Choroid plexus epithelial cell (primary cell): ENCODE measurements at places on chromosomes 7 and 10.

GRCh38 chr10:131495224-131495623 is 183.7 kb upstream of the TCERG1L start:
- DNase-seq: no peak

DNA sequence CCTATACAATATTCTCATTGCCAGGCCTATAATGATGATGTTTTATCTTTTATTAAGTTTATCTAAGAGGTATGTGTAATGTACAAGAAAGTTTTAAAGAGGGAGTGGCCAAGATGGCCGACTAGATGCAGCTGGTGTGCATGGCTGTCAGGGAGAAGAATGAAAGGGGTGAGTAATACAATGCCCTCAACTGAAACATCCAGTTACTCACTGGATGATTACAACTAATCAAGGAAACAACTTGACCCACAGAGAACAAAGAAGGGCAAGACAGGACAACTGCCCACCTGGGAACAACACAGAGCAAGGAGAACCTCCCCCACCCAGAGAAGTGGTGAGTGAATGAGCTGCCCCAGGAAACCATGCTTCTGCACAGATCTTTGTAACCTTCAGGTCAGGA is 880.0 kb upstream of the LRRTM3 start:
- no peak for DNase-seq

DNA sequence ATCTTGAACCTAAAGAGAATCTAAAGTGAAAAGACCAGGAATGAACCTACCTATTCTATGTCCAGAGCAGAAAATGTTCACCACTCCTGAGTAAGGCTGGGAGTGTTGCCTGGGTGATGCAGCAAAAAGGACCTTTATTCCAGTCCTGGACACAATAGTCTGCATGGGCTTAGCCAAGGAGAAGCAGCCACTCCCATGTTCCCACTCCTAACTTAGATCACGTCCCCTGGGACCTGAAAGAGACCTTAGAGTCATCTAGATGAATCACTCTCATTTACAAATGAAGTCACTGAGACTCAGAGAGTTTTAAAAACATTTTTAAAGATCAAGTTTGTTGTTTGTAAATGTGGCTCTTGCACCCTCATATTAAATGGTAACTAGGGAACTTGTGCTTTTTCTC is 763.4 kb downstream of the KCNMA1 start:
- peak; percentile 3 for DNase-seq

DNA sequence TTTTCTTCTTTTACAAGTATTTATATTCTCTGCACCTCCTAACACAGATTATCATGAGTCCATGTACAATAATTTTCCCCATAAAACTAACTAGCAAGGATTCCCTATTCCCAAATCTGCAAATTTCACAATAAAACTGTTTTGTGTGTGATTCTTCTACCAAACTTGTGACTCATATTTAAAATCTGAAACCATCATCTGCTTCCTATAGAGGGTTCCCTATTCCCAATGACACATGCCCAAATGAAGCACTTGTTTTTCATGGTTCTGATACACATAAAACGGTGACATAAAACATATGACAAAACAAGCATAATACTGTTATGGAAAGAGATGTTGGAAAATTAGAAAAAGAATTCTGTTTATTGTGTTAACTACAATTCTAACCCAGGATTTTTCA is 657.6 kb downstream of the PARD3 start:
- peak; percentile 4 for DNase-seq

- peak; percentile 95 for DNase-seq
Observed at GRCh38 chr7:33444511-33444910, 315.1 kb downstream of the BBS9 start.

- no peak for DNase-seq
Observed at GRCh38 chr7:56115852-56116538, at the start of gene NUPR2. Gene NUPR2 (minus strand): TSS chr7:56116417. CDS start chr7:56116314, 103 bp downstream.

DNA sequence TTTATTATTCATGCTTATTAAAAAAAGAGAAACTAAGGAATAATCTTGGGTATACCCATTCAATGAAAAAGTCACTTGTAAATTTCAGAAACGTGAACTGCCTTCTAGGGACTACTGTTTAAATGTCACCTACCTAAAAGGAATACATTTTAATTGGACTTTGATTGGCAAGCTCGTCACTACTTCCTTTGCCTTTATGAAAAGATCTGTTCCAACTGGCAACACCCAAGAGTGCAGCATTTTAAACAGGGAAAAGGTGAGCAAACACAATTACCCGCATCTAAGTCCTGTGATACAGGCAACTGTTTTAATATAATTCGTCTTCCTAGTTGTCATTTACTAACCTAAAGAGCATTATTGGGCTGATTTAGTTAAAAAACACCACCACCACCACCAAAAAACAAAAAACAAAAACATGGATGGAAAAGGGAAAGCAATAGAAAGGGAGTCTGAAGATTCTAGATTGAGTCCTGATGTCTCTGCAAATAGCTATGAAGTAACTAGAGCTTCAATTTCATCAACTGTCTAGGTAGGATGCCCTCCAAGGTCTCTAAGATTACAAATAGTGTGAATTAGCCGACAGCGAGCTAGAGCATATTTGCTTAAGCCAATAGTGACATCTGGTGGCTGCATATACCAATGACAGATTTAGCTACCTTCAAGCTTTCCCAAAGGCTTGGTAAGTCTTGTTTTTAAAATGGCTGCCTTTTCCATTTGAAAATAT is 33.8 kb upstream of the ICA1 start:
- DNase-seq: peak; percentile 92

- no peak for DNase-seq
Observed at GRCh38 chr7:125074141-125074540, 144.5 kb upstream of the POT1 start.

- peak; percentile 46 for DNase-seq
Observed at GRCh38 chr10:129962872-129963640, 1.0 kb downstream of the EBF3 start.

GRCh38 chr10:116926426-116926825 is 77.1 kb downstream of the ENO4 start:
- no peak for DNase-seq

- peak; percentile 4 for DNase-seq
Observed at GRCh38 chr7:145183069-145183468, 347.2 kb upstream of the TPK1 start.

GRCh38 chr7:55472928-55473725 is 99.2 kb downstream of the VOPP1 start:
- no peak for DNase-seq

GRCh38 chr7:20741801-20742200 is 44.9 kb downstream of the SP8 start:
- DNase-seq: no peak

DNA sequence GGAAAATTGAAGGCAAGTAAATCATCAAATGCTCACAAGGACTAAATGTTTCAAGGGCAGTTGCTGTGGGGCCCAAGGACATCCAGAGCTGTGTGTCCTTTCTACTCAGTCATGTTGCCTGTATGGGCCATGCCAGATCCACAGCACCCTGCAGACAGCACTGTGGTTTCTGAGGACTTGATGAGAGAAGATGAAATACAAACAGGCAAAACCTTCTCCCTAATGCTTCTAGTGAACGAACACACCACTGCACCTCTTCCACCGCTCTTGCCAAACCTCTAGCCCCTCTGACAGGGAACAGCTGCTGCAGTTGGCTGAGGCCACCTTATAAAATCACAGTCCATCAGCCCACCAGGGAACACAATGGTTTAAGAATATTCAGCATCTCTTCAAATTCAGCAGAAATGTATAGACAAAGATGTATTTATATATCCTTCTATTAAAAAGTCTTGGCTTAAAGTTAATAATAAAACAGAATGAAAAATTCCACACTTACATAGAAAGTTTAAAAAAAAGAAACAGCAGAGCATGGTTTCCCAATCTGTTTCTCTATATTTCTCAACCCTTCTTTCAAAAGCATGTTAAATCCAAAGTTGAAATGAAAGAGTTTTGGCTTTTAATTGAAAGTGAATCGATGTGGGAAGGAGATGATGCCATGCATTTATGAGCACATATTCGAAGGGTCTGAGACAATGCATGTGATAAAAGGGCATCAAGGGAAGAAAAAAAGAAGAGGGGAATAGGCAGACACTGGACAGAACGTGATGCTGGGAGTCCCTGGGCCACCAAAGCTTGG is 14.0 kb downstream of the CYP3A7 start:
- no peak for DNase-seq

- DNase-seq: peak; percentile 19
Observed at GRCh38 chr7:130180571-130181262, 24.5 kb downstream of the TMEM209 start.

DNA sequence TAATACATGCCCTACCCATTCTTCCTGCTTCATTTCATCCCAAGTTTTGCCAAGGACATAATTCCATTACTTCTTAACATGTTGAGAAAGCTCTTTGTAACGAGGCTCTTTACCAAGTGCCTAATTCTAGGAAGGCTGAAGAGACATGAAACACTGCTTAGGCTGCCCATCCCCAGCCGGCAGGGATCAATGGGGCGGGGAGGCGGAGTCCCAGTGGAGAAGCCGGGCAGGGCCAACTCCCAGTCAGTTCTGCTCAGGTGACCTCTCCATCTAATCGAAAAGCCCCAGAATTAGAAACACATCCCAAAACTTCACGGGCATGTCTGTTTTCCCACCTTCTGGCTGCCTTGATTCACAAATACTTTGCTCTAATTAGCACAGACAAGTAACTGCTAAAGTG is 89.5 kb upstream of the LYZL1 start:
- no peak for DNase-seq

DNA sequence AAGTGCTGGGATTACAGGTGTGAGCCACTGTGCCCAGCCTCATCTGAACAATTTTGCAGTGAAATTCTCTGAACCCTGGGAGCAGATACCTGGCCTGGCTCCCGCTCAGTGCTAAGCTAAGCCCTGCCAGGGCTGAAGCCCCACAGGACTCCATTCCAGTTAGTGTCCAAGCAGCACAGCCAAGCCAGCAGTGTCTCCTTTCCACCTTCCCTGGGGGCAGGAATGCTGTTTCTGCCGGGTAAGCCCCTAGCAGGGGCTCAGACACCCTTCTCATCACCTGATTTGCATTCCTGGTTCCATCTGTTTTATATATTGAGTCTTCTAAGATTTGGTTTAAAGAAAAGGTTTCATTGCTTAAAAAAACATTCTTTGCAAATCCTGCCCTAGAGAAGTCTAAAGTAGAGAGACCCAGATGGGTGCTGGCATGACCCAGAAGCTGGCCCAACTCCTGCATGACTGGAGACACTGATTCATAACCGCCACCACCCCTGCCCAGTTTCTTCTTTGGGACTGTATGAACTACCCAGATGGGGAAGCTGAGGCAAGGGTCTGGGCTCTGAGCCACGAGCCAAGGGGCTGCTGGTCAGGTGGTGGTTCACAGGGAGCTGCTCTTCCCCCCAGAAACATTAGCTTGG is 14.0 kb downstream of the SLC13A4 start:
- DNase-seq: no peak

GRCh38 chr7:18583305-18583704 is 87.8 kb downstream of the HDAC9 start:
- peak; percentile 61 for DNase-seq

- peak; percentile 7 for DNase-seq
Observed at GRCh38 chr7:28674359-28674782, 262.1 kb downstream of the CREB5 start.

DNA sequence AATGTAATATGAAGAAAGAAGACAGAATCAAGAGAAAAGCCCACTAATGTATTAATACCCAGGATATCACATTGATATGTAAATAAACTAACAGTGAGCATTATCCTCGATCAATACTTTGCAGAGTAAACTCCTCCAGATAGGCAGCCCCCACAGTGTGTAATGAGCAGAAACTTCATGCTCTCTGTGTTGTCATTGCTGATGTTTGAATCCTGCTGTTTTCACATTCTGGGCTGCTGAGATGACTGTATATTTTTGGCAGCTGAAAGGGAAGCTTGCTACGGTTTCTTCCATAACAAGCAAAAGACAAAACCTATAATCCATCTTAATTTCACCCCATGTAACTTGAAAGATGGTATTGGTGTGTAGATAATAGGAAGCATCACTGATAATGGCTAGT is 15.3 kb upstream of the THSD7A start:
- DNase-seq: peak; percentile 69

GRCh38 chr10:79601939-79602338 is 8.8 kb upstream of the SFTPA1 start:
- no peak for DNase-seq

GRCh38 chr10:120145107-120145506 is 252.6 kb downstream of the SEC23IP start:
- DNase-seq: no peak

DNA sequence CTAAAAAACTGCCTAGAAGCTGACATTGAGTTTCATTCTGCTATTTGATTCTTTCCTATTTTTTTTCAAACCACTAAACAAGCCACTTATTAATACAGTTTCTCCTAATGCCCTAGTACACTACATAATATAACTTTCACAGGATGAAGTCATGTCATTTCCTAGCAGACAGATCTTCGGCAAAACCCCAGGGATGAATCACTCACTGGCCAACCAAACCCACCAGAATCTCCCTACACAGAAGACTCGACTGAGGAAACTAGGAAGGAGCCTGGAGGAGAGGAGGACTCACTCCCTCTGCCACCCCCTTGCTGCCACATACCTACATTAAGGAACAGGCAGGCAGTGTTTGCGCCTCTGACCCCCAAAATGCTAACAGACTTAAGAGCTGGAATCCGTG is 33.4 kb downstream of the XPNPEP1 start:
- DNase-seq: peak; percentile 89

- peak; percentile 50 for DNase-seq
Observed at GRCh38 chr7:6636741-6637543, at the start of gene ZNF316. Gene ZNF316 (plus strand): TSS chr7:6637318. CDS start chr7:6642410, 5,092 bp downstream.

- no peak for DNase-seq
Observed at GRCh38 chr7:89943525-89944050, 210.7 kb upstream of the STEAP1 start.

GRCh38 chr7:157557263-157557662 is 220.5 kb downstream of the DNAJB6 start:
- no peak for DNase-seq

GRCh38 chr7:87216701-87217508 is 2.6 kb downstream of the TMEM243 start:
- no peak for DNase-seq
